ENCODE measurements at places on chromosomes 13 and 19.

GRCh38 chr13:108795841-108796240, 166.4 kb downstream of the MYO16 start:
- no peak for DNase-seq

GRCh38 chr13:31224963-31225559, 25.3 kb downstream of the B3GLCT start:
- DNase-seq, result no peak

DNA sequence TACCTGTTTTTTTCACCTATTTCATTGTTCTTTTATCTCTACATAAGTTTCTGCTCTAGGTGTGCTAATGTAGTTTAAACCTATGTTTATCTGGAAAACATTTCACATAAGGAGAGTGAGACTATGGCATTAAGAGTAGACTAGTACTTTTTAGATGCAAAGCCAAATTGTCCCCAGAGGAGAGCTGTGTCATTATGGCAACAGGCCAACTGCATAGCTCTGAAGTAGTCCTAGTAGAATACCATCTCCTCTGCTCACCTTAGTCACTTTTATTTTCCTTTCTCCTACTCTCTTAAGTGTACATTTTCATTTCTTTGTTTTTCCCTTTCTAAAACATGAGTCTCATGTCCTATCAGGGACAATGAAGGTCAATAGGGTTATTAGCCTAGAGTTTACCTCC, 123.1 kb downstream of the ITGBL1 start:
- DNase-seq, result no peak

GRCh38 chr19:53432088-53432661, 391 bp downstream of the ZNF761 start:
- no peak for DNase-seq

GRCh38 chr19:2201473-2202148, 34.5 kb downstream of the PLEKHJ1 start:
- DNase-seq, result no peak

DNA sequence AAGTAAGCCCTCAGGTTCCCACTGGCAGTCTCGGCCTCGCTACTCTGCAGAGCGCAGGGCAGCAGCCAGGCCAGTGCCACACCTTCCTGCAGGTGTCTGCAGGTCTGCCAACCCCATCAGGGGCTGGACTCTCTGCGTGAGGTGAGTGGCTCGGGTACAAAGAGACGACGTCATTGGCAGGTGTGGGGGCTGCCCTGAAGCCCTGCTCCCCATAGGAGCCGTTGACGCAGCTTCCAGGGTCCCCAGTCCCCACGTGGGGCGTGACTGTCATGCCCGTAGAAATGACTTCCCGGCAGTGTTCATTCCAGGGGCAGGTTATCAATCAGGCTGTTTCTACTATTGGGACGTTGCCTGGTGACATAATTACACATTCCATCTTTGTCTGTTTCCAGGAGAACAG, 15.3 kb upstream of the GJB6 start:
- DNase-seq, result no peak

DNA sequence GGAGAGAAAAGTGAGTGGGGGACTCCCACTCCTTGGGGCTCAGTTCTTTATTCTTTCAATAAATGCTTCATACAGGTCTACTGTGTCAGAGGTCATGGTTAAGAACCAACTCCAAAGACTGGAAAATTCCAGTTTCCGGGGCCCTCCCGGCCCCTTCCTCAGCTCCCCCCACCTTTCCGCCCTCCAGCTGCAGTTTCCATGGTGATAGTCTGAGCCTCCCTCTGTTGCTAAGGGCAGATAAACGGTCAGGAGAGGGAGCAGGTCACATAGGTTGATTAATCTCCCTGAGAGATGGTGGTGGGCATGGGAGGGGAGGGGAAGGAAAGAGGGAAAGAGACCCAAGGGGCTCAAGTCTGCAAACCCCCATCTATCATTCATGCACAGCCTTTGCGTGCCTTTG, 131.5 kb upstream of the USP29 start:
- no peak for DNase-seq

- DNase-seq, result no peak
These were observed 11.7 kb downstream of the ZNF226 start for GRCh38 chr19:44176590-44176989.

DNA sequence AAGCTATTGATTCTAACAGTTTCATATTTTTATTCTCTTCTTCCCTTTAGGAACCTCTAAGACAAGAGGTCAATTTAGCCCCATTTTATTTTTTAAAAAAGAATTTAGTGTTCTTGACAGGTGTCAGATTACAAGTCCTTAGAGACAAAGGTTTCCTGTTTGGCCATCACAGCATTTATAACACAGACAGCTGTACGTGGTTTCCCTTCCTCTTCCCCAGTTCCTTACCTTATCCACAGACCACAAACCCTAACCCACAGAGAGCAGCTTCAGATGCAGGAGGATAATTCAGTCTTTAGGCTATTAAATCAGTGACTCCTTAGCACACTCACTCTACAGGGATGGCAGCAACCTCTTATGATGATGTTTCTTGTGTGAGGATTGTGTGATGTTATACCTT, 1210.1 kb downstream of the DIAPH3 start:
- no peak for DNase-seq

DNA sequence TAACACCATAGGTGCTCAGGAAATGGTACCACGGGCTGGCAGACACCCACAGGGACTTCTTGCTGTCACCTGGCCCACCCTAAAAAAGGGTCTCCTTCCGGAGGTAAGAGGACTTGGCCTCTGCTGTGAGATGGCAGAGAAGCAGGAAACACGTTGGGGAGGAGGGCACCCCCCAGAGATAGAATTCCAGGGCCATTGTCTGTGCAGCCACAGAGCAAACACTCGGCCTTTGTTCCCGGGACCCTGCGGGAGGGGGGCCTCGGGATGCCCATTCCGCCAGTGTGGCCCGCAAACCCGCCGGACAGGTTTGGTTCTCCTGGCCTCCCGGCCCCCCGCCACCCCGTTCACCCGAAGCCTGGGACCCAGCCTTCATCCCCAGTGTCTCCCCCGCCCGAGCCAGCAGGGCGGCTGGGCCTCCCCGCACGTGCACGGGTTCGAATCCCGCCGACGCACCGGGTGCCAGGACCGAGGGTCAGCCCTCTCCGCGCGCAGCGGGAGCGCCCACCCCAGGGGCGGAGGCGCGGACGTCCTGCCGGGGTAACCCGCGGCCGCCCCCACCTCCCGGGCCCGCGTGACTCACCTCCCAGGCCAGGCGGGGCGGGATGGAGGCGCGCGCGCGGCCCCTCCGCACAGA, 714 bp downstream of the PLPP2 start:
- peak; percentile 45 for DNase-seq

GRCh38 chr19:50409347-50409746, 9.4 kb upstream of the SPIB start:
- DNase-seq, result no peak

DNA sequence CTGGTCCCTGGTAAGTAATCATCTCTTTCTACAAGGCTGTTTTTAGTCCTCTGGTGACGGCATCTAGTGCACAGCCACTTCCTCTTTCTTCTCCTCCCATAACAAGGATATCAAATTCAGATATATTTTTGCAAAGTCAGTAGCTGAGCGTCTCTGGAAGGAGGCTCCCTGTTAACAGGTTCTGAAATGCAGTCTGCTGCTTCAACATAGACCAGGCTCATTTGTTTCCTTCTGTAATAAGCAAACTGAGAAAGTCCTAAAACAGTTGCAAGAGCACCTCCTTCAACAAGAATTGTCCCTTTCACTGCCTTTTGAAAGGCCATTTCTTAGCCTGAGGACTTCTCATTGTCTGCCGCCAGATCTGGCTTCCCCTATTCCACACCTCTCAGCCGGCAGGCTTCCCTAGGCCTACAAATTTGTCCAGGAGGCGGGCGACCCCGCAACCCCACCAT, 7.4 kb upstream of the ZSCAN5A start:
- no peak for DNase-seq

DNA sequence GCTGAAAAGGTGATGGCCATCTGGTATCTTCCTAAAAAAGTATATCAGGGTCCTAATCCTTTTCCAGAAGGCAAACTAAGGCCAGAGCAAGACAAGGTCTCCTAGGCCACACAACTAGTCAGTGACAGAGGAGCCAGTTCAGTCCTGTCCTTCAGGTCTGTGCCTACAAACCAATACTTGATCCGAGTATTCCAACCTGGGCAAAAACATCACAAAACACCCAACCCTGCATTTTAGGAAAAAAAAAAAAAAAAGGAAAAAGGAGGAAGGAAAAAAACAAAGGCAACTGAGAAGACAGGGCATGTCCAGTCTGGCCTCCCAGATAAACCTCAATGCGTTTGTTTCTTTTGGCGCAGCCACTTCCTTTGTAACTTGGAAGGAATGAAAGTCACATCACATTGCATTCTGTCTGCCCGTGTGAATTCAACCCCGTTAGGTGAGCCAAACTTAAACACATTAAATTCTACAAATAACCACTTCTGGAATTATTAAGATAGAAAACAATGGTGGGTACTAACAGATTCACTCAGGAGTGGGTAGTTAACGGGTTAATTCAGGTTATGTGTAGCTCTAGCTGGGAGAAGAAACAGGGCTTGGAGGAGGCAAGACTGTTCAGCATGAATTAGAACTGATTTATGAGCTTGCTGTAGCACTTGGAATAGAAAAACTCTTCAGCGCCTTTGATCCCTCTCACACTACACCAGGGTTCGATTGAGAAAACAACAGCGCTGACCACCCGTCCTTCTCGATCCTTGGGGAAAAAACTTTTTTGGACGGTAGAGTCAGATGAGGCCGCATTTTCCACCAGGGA, 43.0 kb upstream of the HNRNPA1L2 start:
- DNase-seq, result no peak

DNA sequence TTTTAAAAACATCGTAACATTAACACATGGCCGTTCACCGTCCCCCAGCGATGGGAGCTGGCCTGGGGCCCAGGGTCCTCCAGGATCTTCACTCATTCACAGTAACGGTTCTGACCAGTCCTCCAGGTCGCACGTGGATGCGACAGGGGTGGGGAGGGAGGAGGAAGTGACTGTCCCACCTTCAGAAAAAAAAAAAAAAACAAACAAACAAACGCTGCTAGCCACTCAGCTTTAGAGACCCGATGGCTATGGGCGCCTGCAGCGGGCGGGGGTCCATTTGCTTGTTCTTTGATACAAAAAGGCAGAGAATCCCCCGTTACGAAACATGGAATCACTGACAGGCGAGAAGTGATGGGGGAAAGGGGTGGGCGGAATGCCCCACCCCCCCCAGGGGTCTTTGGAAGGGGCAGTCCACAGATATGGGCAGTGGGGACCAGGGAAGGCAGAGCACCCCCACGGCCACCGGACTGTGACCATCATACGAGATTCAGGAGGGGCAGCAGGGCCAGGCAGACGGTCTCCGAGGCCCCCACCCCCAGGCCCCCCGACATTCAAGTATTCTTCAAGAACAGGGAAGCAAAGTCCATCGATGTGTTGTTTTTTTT, 13.3 kb downstream of the MKNK2 start:
- DNase-seq, result no peak

GRCh38 chr13:20720499-20720898, 17.0 kb downstream of the IL17D start:
- DNase-seq, result no peak

GRCh38 chr13:109819874-109820273, 33.5 kb upstream of the IRS2 start:
- no peak for DNase-seq

GRCh38 chr13:86446311-86446710, 647.1 kb upstream of the SLITRK6 start:
- DNase-seq, result no peak

DNA sequence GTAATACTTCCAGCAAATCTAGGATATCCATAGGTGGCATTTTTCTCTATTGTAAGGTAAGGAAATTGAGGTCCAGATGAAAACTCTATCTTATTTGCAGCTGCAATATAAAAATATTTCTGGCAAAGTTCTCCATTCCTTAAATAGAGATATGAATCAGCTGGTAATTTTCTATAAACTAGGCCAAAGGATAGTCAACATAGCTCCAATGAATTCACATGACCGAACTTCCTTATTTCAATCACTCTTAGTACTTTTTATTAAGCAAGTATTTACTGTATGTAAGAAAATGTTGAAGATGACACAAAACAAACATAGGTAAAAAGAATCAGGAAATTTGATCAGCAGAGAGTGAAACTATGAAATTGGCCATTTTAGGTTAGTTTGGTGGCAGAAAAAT, 13.0 kb upstream of the LCP1 start:
- no peak for DNase-seq

DNA sequence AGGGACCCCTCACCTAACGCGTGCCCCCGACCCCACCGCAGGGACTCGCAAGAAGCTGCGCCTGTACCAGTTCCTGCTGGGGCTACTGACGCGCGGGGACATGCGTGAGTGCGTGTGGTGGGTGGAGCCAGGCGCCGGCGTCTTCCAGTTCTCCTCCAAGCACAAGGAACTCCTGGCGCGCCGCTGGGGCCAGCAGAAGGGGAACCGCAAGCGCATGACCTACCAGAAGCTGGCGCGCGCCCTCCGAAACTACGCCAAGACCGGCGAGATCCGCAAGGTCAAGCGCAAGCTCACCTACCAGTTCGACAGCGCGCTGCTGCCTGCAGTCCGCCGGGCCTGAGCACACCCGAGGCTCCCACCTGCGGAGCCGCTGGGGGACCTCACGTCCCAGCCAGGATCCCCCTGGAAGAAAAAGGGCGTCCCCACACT, 4.7 kb upstream of the MYBPC2 start:
- peak; percentile 66 for DNase-seq

GRCh38 chr19:35060160-35060855, 18.8 kb downstream of the HPN start:
- no peak for DNase-seq

DNA sequence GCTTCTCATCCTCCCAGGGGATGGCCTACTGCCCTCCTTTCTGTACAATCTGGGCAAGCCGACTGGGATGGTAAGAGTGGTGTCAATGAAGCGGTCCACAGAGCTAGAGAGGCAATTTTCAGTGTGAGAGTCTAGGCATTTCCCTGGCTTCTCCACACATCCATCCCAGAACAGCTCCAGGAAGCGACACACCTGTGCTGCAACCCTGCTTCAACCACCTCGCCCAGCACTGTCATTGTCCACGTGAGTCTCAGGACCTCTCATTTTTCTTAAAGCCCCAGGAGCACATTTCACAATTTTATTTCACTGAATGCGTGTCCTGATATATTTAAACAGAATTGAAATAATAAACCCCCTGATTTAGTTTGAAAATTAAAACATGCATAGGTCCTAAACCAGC, 15.5 kb upstream of the UBL3 start:
- DNase-seq, result no peak

- no peak for DNase-seq
These were observed 70.6 kb downstream of the ATP11A start for GRCh38 chr13:112760435-112760834.

DNA sequence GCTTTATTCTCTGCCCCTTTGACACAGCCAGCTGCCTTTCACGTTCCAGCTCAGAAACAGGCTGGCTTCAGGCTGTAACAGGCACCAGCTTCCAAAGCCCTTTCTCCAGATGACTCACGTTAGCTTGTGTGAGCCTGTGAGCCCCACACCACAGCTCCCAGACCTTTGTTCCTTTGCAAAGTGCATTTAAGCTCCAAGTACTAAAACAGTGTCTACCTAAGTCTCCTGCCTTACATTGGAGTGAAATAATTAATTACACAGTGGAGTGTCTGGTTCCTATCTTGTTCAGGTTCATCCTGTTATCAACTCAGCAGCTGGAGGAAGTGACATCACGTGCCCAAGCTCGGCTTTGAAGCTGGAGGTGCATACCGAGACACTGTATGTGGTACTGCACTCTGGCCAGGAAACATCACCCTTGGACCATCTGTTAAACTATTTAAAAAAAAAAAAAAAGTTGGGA, 475.8 kb downstream of the FOXO1 start:
- peak; percentile 87 for DNase-seq
